ENCODE measurements at places on chromosomes 4 and X.

GRCh38 chr4:38983787-38984598 is 48.2 kb downstream of the TMEM156 start:
- no peak for DNase-seq

DNA sequence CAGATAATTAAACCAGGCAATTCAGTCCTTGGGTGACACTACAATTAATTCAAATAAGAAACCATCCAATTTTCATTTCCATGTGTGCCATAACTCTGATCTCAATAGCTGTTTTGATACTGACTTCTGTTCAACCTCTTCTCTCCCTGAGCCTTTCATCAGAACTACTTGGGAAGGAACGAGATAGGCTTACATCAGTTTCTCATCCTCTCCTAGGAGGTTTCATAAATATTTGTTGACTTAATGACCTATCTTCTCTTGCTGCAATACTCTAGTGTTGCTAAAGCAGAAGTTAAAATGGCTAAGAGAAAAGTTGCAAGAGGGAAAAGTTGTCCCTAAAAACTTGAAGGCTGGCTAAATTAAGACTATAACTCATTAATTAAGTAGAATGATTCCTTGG is 41.8 kb downstream of the PRKG2 start:
- DNase-seq = no peak

GRCh38 chrX:63932006-63932405 is 147.0 kb upstream of the ARHGEF9 start:
- DNase-seq = no peak

DNA sequence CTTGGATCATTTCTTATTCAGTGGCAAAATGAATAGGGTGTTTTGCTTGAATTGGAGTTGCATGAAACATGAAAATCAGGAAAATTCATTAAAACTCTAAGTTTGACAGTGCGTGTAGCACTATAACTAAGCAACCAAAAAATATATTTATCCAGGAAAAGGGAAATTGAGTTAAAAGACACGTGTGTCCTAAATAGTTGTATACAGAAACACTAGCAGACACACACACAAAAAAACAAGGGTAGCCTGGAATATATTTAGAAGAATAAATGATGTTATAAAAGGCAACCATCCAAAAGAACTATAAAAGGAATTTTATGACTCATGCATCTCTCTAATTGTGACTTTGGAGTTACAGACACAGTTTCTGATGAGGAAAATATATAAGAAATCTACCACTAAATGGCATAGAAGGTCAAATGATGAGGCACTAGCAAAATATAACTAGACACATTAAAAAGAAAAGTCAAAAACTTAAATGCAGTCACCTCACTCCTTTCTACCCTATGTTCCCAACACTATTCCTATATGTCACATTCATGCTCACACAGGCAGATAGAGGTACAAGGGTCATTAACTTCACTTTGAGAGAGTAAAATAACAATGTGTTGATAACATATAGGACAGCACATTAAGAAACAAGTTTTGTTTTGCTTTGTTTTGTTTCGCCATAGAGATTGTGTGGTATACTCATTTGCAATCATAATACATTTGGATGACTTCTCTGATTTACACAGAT is 793.6 kb upstream of the INTU start:
- DNase-seq = no peak

GRCh38 chrX:74540635-74541249 is 73.7 kb downstream of the RLIM start:
- no peak for DNase-seq

- no peak for DNase-seq
Observed at GRCh38 chrX:112851806-112852205, 11.2 kb upstream of the AMOT start.

GRCh38 chr4:15976456-15977447 is 13.8 kb upstream of the FGFBP2 start:
- DNase-seq = no peak

- DNase-seq = no peak
Observed at GRCh38 chrX:99603091-99603814, 806.8 kb downstream of the PCDH19 start.

DNA sequence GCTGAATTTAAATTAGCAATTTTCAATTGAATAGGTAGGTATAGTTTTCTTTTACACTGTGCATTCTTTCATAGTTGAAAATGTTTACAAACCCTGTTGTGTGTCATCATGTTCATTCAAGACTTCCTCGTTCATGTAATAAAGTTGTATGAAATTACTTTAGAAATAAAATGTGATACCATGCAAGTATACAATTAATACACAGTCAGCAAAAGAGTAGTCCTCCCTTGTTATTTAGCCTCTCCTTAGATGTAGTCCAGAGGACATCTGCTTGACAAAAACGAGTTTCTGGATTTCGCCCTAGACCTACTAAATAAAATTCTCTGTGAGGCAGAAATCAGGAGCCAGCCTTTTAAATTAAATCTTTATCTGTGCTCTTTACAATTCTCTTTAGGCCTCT is 231.6 kb downstream of the CXXC4 start:
- DNase-seq = no peak

GRCh38 chrX:15714529-15714928 is 23.5 kb upstream of the CA5B start:
- DNase-seq = no peak

GRCh38 chrX:107542500-107542899 is 85.8 kb upstream of the PRPS1 start:
- DNase-seq = no peak

- no peak for DNase-seq
Observed at GRCh38 chr4:11338956-11339782, 89.5 kb downstream of the HS3ST1 start.

- DNase-seq = no peak
Observed at GRCh38 chr4:52548818-52549570, 110.1 kb downstream of the USP46 start.

DNA sequence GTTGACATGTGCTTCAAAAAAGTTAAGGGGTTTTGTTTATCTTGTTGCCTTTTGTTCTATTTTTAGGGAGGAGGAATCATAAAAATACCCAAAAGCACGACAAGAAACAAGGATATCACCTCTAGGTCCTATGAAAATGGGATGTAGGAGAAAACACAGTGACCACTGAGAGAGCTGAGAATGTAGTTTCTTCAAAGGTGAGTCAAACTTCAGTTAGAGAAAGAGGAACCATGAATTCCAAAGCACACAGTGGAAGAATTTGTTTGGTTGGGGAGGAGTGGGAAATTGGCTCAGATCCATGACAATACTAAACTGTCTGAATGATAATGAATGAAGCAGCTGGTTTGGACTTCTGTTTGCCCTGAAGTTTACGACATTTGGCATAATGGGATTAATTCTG is 19.1 kb upstream of the FRYL start:
- DNase-seq = no peak

- no peak for DNase-seq
Observed at GRCh38 chr4:147944249-147944648, 212.4 kb downstream of the ARHGAP10 start.

GRCh38 chr4:147284256-147284835 is 196.6 kb upstream of the EDNRA start:
- DNase-seq = no peak

- DNase-seq = no peak
Observed at GRCh38 chr4:61740886-61741285, 540.8 kb downstream of the ADGRL3 start.

- no peak for DNase-seq
Observed at GRCh38 chr4:8316911-8317351, 47.4 kb downstream of the HTRA3 start.

DNA sequence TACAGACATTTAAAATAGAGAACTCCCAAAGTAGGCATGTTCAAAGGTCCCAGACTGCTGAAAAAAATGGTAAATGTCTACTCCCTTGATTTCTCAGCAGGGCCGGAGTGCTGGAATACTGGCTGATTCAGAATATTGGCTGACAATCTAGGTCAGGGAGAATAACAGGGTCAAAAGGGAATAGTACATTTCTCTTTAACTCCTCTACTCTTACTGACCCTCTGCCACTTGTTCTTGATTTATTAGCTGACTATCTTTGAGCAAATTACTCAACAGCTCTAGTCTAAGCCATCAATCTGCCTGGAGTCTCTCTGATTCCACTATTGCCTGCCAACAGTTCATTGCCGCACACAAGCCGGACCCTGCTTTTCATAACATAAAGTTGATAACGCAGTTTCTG is 19.7 kb upstream of the NWD2 start:
- no peak for DNase-seq

DNA sequence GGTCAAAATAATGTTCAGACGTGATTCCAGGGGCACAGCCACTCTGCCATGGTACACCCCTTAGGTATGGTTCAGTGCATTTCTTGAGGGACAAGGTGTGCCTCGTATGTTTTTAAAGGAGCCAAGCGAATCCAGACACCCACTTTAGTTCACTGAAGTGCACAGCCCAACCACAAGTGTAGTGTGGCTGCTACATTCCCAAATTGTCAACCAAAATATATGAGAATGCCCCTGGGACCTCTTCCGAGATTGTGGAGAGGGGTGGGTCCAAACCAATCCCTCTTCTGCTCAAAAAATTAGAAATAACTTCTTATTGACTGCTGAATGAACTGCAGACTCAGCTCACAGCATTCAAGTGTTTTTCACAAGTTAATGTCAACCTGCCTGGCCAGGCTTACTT is 7.4 kb upstream of the BRS3 start:
- no peak for DNase-seq

DNA sequence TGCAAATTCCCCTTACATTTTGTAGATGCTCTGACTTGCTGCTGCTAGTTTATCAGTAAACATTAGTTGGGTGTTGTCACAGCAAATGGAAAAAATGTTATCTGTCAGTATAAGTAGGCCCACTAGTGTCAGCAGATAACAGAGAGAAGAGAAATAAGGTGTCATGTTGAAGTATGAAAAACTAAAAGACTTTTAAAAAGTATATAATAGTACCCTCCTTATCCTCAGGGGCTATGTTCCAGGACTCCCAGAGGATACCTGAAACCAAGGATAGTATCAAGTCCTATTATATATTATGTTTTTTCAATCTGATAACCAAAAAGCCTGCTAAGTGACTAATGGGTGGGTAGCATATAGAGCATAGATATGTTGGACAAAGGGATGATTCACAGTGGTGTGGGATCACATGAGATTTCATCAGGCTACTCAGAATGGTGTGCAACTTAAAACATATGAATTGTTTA is 11.6 kb upstream of the BMP2K start:
- no peak for DNase-seq

- no peak for DNase-seq
Observed at GRCh38 chrX:39519566-39520301, 578.0 kb downstream of the BCOR start.

- DNase-seq = no peak
Observed at GRCh38 chr4:147076728-147077127, 131.1 kb upstream of the TTC29 start.

DNA sequence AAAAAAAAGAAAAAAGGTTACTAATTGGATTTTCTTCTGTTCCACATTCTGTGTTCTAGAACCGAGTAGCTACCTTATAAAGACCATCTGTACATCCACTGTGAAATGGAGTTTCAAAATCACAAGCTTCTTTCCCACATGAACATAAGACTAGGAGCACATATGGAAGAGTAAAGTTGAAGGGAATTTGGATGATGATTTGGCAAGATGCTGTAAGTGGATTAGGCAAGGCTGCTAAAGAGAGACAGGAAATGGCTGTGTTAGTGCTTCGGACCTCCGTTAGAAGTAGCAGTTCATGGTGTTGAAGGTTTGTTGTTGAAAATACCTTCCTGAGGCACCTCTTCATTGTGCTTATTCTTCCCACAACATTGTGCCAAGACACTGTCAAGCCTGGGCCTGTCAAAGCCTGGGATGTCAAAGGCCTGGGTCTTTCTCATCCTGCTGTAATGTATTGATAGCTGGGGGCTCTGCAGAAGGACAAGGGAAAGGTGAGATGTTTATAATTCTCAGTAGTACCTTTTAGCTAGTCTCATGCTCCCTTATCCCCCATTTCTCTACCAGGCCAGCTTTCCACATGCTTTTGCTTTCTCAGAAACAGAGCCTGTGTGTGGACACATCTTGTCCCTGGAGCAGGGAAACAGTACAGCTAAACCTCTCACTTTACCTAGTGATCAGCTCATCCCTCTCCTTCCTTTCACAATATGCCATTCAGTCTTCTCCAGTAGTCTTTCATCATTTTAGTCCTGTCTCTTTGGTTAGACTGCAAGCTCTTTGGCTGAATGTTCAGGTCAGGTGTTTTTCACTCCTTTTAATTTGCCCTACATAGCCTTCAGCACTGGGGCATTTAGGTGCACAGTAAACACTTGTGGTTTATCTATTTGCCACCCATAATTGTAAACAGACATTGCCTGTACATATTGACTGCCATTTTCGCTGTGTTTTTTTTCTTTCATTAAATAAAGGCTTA is 37.9 kb upstream of the CYP2U1 start:
- no peak for DNase-seq

All from thoracic aorta (tissue), 2 donors.